ENCODE measurements at places on chromosomes 6 and 20.

DNA sequence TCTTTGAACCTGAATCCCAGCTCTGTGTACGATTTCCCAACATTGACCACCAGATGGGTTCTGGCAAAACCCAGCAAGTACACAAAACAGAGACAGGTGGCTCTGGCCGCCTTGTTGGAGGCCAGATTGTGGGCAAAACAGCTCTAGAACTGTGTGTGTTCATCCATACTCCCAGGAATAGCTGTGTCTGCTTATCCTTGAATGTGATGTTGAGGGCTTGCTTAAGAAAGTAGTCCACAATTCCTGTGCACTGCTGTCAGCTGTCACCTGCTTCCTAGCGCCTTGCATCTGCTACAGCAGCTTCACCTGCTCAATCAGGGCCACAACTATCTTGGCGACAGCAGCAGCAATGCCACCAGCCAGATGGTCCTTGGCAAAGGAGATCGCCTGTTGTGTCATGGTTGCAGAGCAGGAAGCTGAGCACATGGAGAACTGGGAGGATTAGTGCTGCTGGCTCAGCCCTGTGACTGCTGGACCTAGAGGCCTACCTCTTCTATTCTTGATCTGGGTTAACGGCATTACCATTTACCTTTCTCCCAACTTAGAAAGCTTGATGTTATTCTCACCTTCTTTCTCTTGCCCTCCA lies 3.7 kb upstream of the SMAP1 start:
- DNase-seq: no peak

DNA sequence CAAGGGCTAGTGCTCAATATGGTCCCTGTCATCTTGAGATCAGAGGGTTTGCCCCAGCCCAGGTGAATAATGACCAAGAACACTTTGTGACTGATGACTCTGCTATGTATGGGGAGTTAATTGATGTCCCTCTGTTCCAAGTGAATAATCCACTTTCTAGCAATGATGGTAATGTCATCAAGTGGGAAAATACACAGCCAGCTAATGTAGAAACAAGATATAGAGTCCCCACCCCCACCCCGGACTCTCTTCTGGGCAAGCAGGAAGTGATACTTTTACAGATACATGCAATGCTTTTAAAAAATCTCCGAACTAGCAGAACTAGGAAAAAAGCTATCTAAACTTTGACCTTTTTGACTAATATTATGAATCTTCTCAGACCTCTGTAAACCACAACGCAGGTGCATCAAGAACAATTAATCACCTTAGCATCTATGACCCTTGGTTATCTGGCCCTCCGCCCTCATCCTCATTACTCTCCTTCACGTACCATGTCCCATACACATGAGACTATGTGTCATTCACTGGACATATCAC lies 30.5 kb downstream of the CNR1 start:
- no peak for DNase-seq

- no peak for DNase-seq
These were observed 27.8 kb upstream of the CENPW start for GRCh38 chr6:126312013-126312665.

DNA sequence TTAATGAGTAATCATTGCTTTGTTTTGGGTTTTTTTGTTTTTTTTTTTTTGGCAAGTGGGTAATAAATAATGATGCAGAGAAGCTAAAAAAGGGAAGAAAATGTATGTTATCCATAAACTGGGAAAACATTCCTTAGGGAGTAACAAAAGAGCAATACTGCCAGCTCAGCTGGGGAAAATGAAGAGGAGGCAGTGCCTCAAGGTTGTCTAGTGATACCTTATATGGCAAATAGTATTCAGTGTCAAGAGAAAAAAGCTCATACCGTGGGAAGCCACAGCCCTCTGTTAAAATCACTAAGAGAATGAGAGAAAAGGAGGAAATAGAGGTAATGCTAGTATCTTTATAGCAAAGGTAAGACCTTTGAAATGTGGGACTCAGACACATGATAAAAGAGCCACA lies 47.1 kb upstream of the SMLR1 start:
- DNase-seq: no peak

GRCh38 chr6:96450082-96450769 lies 71.4 kb upstream of the UFL1 start:
- no peak for DNase-seq

GRCh38 chr6:99868074-99868702 lies 125.8 kb downstream of the MCHR2 start:
- DNase-seq: peak; percentile 53

DNA sequence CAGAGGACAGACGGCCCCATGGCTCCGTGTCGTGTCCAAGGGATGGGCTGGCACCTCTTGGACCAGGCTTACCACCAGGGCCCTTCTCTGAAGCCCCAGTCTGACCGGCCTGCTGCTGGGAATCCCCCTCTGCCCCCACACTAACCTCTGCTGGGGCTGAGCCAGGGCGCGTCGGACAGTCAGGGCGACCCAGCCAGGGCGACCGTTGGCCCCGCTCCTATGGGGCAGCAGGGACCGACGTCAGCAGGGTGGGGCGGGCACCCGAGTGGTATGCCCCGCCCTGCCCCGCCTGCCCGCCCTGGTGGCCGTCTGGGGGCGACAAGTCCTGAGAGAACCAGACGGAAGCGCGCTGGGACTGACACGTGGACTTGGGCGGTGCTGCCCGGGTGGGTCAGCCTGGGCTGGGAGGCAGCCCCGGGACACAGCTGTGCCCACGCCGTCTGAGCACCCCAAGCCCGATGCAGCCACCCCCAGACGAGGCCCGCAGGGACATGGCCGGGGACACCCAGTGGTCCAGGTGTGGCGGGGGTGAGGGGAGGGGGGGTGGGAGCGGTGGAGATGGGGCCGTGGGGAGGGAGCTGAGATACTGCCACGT lies at the start of gene SLC17A9:
Gene SLC17A9, plus strand, starts transcription at position 337 of the 595 bp plus-strand sequence. Its CDS starts 122 bp downstream, at position 459.
- DNase-seq: peak; percentile 19

DNA sequence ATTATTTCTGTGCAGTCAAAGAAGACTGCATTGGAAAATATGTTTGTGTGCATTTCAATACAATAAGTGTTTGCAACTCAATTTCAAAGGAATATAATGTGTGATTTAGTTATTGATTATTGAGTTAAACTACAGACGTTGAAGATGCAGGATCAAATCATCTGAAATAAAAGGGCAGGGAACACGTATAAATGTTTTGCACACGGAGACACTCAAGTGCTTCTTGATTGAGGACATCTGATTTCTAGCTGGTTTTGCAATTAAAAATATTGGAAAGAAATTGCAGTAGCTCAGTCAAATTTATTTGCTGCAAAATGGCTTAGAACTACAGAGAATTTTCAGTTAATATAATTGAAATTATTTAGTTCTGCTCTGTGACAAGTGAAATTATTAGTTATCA lies 412.7 kb downstream of the UTRN start:
- no peak for DNase-seq

DNA sequence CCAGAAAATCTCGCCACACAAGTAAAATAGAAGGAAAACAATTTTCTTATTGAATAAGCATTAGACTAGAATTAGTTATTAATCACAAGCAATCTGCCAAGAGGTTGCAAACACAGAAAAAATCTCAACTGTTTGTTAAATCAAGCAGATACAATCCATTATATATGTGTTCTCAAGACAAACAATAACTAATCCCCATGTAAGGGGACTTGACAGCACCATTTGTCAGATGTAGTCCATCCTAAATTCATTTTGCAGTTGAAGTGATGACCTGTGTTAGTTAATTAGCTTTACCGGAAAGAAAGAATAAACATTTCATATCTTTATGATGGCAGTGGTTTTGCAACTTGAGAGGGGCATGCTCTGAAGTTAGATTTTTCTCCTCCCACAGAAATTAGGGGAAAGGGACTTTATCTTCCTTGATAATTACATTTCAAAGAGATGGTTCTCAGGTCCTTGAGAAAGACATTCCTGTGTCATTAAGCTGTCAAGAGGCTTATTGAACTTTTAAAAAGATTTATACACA lies 1588.0 kb downstream of the GRIK2 start:
- no peak for DNase-seq

GRCh38 chr6:13922750-13923149 lies 2.0 kb upstream of the RNF182 start:
- no peak for DNase-seq

DNA sequence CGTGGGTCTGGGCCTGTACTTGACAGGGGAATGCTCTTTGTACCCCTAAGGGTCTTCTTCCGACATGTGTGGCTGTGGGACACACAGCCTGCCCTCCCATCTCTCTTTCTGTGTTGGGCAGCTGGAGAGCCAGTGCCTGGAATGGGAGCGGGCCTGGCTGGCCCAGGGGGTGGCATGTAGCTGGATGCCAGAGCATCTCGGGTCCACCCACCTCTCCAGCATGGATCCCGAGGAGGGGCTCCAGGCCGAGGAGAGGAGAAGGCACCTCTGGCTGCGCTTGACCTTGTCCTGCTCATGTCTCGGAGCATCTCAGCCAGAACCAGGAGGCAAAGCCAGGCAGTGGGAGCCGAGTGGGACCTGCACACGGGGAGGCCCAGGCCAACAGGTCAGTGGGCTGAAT lies 16.0 kb downstream of the CDH4 start:
- DNase-seq: no peak

DNA sequence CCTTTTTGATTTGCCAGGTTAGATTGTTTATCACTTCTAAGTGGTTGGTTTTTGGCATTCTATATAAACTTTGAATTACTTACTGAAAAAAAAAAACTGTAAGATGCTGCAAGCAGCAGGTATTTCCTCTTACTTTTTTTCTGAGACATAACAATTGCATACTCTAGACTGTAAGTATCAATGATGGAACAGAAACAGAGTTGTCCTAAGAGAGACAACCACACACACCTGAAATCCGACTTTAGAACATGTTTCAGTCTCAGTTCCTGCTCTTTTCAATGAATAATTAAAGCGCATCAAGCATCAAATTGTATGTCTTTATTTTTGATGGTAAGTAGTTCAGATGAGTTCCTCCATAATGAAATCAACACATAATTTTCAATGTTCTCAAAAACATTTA lies 105.3 kb upstream of the KHDRBS2 start:
- DNase-seq: no peak

GRCh38 chr6:26296857-26297648 lies 67.9 kb upstream of the BTN3A2 start:
- no peak for DNase-seq

GRCh38 chr6:15284743-15285142 lies 38.9 kb downstream of the JARID2 start:
- DNase-seq: no peak

DNA sequence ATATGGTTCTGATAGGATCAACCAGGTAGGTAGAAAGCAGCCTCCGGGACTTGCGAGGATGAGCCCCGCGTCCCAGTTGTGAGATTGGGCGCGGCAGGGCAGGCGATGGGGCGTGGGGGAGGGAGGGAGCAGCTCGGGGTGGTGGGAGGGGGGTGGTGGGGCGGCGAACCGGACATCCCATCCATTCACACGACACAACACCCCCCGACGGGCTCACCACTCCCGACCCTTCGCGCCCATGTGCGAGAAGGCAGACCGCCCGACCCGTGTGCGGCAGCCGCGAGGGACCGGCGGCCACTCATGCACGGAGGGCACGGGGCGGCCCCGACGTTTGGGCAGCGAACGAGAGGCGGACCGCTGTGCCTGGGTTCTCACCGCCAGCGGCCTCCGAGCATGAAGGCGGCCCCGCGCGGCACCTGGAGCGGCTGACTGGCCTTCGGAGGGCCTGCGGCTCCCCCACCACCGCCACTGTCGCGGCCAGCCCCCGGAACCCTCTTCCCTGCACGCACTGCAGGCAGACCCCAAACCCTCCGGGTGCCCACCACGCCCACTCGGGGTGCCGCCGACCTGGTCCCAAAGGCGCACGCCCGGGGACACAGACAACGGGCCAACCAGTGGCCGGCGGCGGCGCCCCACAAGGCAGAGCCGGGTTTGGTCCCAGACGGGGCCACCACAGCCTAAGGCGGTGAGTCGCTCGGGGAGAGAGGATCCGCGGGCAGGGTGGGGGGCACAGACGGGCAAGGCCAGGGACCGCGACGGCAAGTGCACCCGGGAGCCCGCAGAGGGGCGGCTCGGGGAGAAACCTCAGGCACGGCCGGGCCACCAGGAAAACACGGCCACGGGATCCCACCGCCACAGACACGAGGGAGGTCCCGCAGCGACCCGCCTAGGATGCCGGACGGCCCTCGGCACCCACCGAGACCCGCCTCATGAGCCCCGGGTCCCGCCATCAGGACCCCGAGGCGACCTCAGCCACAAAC lies 769.2 kb upstream of the DEFB115 start:
- DNase-seq: no peak

- no peak for DNase-seq
These were observed 22.6 kb downstream of the SLC2A12 start for GRCh38 chr6:134029495-134030455.

DNA sequence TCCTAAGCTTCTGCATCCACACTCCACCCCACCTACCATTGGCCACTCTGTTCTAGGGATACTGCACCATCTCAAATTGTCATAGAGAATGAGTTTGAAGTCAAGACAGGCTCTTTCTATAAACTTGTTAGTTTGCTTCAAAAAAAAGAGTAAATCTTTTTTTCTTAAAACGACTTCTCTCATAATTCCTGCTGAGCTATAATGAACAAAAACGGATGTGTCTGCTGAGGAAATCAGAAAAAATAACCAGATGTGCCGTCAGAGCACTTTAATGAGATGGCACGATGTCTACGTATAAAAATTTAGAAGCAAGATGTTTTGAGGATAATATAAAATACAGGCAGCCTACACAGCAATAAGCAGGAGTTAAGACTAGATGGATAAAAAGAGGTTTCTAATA lies 24.0 kb upstream of the DDO start:
- DNase-seq: no peak

GRCh38 chr6:162882801-162883481 lies 155.2 kb downstream of the PACRG start:
- no peak for DNase-seq

DNA sequence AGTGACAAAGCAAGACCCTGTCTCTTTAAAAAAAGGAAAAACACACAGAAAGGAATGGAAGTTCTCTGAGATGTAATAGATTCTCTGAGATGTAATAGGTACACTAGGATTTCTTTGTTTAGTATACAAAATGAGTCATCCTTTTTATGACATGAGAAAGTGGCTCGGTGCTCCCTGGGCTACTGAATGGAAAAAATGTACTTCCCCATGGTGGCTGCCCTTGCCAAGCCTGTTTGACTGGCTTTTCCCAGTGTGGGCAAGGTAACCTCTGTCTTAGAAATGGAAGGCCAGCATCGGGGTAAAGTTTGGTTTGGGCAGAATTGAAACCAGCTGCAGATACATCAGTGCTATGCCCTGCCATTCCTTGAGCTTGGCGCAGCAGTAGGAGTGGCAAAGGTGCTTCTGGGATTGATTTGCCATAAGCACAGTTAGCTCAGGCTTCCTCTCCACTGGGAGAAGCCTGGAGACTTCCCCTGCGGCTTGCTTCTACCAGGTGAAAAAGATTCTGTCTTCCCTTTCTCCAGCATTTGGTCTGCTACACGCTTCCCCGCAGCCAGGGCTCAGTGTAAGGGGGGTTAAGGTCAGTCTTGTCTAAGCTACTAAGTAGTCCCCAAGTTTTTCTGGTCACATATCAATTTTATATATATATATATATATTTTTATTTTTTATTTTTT lies 24.5 kb downstream of the ARFGEF2 start:
- DNase-seq: no peak

GRCh38 chr6:153931431-153931830 lies 107.6 kb upstream of the OPRM1 start:
- no peak for DNase-seq

GRCh38 chr6:159036673-159037072 lies 8.1 kb downstream of the TAGAP start:
- DNase-seq: no peak

GRCh38 chr6:163719028-163719742 lies 304.7 kb downstream of the QKI start:
- DNase-seq: no peak

GRCh38 chr6:144659202-144660182 lies 374.4 kb downstream of the UTRN start:
- DNase-seq: no peak

- no peak for DNase-seq
These were observed 286.2 kb downstream of the THBS2 start for GRCh38 chr6:168967281-168967925.

All from stimulated activated CD8-positive, alpha-beta memory T cell treated with anti-CD3 and anti-CD28 coated beads, Interleukin-12 subunit alpha, Interleukin-12 subunit beta, amount 100 ng/mL, for 1 hour (primary cell).